ENCODE measurements at places on chromosomes 4 and X. TPM values are rescaled to one million over a fixed set of nuclear protein-coding genes. Genes with fewer than 3 reads are reported as not detected.

DNA sequence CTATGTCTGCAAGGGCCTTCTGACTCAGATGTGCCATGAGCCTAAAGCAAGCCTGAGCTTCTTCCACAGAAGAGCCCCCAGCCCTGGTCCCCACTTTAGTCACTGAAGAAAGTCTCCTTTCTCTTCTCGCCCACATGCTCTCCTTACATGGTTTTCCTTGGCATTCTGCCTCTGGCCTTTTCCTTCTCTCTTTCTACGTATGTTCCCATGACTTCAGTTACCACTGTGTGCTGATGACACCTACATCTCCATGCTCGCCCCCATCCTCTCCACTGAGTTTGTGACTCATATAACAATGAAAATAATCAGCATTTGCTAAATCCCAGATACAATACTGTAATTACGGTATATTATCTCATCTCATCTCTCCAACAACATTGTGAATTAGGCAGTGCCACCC, 149.3 kb downstream of the AMMECR1 start:
- DNase-seq = no peak

- peak; percentile 27 for DNase-seq
Observed at GRCh38 chr4:165301833-165302232, 25.6 kb upstream of the MSMO1 start.

DNA sequence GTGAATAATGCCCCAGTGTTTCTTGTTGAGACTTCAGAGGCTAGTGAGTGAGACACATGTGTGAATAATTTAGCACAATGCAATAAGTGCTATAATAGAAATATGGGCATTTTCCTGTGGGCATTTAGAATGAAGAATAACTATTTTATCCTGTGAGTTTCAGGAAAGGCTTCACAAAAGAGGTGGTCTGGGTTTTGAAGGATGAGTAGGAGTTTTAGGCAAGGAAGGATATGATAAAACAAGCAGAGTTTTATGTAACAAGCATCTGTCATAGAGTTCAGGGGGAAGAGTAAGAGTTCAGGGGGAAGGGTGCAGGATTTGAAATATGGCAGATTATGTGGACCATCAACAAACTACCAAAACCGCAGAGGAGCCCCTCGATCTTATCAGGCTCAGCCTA, 529.2 kb downstream of the INPP4B start:
- no peak for DNase-seq

DNA sequence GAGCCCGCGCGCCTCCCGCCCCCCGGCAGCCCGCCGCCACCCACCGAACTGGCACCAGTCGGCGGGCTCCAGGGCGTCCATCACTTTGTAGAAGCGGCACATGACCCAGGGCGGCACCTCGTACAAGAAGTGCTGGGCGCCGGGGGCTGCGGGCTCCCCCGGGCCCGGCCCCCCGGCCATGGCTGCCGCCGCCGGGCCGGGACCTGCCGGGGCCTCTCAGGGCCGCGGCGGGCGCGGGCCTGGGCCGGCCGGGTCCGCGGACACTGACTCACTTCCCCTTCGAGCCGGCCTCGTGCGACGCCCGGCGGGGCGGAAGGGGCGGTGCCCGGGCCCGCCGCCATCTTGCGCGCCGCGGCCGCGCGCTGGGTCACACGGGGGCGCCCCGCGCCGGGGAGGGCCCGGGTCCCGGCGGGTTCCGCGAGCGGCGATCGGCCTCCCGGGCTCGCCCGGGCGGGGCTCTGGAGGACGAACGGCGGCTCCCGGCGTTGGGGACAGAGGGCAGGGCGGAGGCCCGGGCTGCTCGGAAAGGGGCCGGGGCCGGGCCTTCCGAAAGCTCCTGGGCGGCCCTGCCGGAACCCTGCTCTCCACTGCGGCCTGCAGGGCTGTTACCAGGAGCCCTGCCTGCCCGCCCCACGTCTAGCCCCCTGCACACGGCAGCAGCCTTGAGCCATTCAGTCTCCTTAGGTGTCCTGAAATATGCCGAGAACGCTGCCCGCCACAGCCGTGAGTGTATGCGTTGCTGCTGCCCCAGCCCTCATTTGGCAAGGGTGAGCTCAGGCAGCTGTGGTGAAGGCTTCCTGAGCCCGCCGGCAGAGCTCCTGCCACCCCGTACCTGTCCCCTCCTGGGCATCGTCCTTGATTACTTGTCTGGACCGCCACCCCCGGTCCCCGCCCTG, at the start of gene IRAK1:
IRAK1 (minus strand) TSS at position 270 of the 896 bp plus-strand sequence; CDS start at position 180, 90 bp downstream.
- peak; percentile 73 for DNase-seq

Gene NAP1L3
- 2.2 TPM for total RNA-seq

GRCh38 chr4:122746485-122746965, 14.0 kb downstream of the BBS12 start:
- peak; percentile 14 for DNase-seq

DNA sequence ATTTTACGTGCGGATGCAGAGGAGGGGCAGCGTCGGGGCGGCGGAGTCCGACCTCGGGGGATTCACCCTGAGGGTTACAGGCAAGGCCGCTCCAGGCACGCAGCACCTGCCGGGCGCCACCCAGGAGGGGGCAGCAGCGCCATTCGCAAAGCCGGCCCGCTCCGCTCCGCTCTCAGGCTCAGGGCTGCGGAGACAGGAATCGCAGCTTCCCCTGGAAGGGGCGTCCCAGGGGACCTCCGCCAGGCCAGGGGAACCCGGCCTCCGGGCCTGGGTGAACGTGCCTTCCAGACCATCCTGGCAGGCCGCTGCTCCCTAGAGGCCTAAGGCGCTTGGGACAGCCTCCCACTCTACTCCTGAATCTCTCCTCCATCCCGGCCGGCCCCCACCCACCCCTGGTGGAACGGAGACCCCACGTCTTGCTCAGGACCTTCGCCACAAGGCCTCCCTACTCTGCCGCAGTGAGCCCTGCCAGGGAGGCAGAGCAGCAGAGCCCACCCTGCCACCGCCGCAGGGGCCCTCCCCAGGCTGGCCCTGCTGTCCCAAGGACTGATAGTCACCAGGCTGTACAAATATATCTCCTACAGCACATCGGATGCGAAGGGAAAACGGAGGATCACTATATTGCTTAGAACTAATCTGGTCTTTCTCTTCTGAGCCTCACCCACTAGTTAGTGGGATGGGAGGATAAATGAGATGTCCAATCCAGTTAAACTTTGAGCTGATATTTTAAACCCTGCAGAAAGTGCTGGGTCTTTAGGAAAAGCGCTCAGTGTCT, 115.0 kb downstream of the SMIM20 start:
- peak; percentile 88 for DNase-seq

- DNase-seq = no peak
Observed at GRCh38 chr4:80926891-80927290, 103.6 kb upstream of the BMP3 start.

- no peak for DNase-seq
Observed at GRCh38 chr4:8774071-8774470, 97.6 kb downstream of the HMX1 start.

- DNase-seq = no peak
Observed at GRCh38 chrX:47232197-47232802, 509 bp upstream of the USP11 start.

- no peak for DNase-seq
Observed at GRCh38 chr4:32393806-32394205, 1673.6 kb downstream of the PCDH7 start.

Gene ETDB
- not detected for total RNA-seq
